SK-N-DZ (cell line): ENCODE measurements at places on chromosomes 6 and 20.

DNA sequence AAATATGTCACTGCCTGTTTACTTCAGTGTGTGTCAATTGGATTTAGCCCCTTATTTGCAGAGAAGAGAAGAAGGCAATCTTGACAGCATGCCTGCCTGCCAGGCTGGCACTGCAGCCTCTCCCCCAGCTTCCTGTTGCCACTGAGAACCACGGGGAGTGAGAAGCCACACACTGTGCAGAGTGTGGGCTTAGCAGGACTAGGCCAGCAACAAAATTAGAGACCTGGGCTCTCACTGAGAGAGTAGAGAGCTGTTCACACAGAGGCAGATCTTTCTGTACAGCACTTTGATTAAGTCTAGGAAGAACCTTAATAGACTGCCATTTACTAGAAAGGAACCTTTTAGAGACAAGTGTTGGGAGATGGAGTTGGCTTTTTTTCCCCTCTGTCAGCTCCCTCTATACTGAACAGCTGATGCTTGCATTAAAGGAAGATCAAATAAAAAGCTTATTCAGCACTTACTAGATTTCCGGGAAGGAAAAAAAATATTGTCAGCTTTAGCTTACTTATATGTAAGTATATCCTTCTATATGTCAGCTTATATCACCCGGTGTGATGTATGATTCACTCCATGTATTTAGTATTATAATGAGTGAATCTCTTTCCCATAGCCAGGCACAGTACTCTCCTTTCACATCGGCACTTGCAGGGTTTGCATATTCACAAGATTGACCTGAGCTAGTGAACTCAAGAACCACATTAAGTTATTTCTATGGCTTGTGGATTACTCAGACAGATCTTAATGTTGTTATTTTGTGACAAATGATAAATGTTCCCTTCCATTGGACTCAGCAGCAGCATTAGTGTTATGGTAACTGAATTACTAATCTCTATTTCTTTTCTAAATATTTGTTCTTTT is 851.0 kb upstream of the EPHA7 start:
- peak; percentile 15 for DNase-seq

DNA sequence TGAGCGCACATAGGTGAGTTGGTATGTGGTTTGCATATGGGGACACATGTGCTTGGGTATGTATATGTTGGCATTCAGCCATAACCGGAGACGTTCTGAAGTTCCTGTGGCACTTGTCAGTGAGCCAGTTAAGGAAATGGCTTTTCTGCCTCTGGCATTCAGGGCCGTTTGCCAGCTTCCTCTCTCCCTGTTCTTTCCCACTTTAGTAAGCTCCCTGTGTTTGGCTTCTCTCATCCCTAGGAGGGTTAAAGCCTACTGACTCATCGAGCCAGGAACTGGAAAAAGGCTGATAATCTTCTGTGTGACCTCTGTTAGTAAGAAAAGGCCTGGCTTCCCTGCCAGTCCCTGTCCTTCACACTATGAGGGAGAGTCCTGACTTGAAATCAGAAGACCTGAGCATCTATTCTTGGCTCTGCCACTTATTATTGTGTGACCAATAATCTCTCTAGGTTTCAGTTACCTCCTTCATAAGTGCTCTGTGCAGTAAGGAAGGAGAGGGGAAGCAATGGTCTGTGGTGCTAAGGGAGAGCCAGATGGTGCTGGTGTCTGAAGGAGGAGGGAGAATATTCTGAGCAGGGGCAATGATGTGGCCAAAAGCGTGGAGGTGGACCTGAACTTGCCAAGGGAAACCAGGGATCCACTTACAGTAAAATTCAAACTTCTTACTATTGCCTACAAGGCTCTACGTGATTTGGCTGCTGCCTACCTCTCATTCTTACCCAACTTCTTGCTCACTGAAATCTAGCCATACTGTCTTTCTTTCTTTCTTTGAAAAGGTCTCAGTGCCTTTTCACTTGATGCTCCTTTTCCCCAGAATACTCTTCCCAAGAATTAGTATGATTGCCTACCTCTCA is 31.4 kb downstream of the ACSS2 start:
- no peak for DNase-seq

GRCh38 chr6:125940247-125941041 is 16.1 kb upstream of the HINT3 start:
- no peak for DNase-seq

DNA sequence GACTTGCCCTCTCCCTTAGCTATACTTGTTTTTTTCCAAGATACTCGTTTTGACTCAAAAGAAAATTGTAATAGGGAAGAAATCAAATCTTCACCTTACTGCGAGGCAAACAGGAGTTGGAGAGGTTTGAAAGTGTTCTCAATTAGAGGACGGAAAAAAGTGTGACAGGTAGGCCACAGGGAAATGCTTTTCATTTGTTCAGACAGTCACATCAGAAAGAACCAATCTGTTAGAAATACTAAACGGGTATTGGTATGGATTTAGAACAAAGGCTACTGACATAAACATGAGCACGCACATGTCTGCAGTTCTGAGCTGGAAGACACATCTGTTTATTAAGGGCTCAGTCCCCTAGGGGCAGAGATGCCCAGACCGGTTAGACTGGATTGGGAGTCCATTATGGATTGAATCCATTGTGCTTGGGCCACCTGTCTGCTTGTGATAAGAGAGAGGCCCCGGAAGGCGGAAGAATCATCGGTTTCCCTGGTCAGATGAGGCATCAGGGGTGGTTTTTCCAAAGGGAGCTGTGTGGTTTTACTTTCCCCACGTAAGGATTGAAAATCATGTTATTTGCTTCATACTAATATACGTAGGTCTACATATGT is 220.9 kb upstream of the MYLIP start:
- peak; percentile 12 for DNase-seq

DNA sequence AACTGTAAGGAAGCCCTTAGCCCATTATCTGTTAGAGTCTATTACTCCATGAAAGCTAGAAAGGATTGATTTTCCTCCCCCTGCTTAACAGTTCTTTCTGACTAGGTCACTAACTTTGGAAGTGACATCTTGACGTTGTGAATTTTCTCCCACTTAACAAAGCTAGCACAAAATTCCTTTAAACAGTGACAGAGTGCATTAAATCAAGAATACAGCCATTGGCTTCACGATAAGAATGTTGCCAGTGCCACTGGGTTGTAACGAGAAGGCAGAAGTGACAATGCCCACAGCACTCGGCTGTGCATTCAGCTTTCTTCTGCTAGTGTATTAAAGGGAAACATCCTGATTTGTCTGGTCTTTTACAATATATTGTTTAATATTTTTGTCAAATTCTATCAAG is 182.7 kb upstream of the DTNBP1 start:
- DNase-seq = no peak

- no peak for DNase-seq
Measured at GRCh38 chr6:71335544-71335943, 46.9 kb downstream of the OGFRL1 start.
